Panc1 (cell line): ENCODE measurements at places on chromosomes 4 and X.

DNA sequence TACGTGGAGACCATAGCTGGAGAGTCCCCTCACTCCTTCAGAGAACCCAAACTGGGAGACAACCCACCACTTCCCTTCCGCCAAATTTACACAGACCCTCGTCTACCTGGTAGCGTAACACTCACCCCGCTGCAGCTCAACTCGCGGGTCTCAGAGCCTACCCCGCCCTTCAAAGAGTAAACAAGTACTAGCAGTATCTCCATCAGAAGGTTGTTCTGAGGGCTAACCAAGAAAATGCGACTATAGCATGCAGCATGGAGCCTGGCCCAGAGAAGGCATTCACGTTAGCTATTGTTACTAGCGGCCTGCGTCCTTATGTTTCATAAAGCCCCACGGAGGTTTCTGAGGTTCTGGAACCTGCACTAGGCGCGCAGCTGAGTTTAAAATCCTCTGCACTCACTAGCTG is 531 bp upstream of the MANBA start:
- DNase-seq = no peak

GRCh38 chr4:16677001-16677944 is 221.2 kb downstream of the LDB2 start:
- DNase-seq = no peak

DNA sequence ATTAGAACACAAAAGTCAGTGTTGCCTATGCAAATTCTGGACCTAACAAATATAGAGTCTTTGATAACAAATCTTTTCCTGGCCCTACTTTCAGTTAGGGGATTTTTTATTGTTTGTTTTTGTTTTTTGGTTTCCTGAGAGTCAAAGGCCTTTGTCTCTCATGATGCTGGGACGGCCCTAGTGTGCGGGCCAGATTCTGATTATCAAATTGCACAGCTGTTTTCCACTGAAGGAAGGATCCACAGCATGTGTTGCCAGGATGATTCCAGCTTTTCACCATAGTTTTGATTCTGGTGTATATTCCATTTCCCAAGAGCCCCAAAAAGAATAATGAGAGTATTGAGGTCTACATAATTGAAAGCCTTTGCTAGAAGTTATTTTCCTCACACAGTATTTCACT is 248.2 kb downstream of the CAMK2D start:
- no peak for DNase-seq

GRCh38 chrX:134396174-134396573 is 63.8 kb upstream of the HPRT1 start:
- DNase-seq = no peak

DNA sequence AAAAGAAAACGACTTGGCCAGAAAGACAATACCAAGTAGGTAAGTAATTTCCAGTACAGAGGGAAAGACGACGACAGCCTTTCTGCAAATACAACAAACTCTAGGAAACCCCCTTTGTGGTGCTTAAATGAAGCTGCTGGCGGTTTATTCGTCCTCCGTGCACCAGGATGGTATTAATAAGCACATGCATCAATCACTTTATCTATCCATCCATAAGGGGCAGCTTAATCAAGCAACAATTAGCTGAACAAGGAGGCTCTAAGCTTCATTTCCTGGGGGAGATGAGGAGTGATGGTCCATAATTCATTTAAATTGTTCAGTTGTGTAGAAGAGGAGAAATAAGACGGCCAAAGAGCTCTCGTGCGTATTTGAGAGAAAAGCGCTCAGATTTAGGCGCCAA is 26.2 kb downstream of the IRF2 start:
- no peak for DNase-seq

DNA sequence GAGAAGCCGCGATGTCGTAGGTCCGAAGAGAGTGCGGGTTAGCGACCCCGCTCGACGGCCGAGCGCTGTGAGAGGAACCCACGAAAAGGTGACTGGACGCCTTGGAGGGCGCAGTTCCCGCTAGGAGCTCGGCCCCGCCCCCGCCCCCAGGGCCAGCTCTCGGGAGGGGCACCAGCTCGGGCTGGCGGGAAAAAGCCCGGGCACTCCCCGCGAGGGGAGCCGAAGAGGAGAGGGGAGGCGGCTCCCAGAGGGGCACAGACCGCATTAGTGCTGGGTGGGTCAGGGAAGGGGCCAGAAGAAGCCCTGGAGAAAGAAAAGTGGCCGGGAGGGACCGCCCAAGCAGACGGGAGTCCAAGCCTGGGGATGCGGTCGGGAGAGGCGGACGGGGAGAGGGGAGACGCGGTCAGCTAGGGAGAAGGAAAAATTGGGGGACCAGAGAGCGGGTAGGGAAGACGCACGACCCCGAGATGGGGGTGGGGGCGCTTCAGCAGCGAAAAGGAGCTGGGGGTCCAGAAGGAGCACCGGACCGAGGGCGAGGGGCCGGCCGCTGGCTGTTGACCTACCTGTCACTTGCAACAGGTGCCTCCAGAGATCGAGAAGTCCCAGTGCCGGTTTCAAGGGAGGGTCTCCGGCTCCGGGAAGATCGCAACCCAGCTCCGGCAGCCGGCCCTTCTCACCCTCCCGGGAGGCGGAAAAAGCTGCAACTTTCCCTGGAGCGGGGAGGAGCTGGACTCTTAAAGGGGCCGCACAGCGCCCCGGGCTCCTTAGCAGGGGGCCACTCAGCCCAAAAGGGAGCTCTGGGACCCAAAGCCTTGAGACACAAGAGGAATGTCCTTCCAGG is at the start of gene SYTL4:
TSS of gene SYTL4 (minus strand) at position 681 of the 841 bp plus-strand sequence. CDS start 30,084 bp downstream, outside the sequence.
- DNase-seq = no peak

DNA sequence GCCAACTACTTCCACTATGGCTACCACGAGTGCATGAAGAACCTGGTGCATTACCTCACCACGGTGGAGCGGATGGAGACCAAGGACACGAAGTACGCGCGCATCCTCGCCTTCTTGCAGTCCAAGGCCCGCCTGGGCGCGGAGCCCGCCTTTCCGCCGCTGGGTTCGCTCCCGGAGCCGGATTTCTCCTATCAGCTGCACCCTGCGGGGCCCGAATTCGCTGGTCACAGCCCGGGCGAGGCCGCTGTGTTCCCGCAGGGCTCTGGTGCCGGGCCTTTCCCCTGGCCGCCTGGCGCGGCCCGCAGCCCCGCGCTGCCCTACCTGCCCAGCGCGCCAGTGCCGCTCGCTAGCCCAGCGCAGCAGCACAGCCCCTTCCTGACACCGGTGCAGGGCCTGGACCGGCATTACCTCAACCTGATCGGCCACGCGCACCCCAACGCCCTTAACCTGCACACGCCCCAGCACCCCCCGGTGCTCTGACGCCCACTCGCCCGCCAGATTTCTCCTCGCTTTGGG is 2.1 kb downstream of the HELT start:
- no peak for DNase-seq
